ENCODE measurements at places on chromosomes 5 and 9. TPM values are rescaled to one million over a fixed set of nuclear protein-coding genes. Genes with fewer than 3 reads are reported as not detected.

Gene ANKRD31
- 0.13 TPM for total RNA-seq

Gene SNAPC3
- total RNA-seq: 36.4 TPM

Gene NUTM2F
- total RNA-seq: not detected

Gene ARL10
- 14.3 TPM for total RNA-seq

Gene HAPLN1
- not detected for total RNA-seq

Gene PCDHGA10
- 1.3 TPM for total RNA-seq

Gene PPP6C
- 41.2 TPM for total RNA-seq

Gene SUSD1
- 12.9 TPM for total RNA-seq

Gene TRAF1
- total RNA-seq: 115 TPM

Gene FOXD4L5
- total RNA-seq: 0.75 TPM

- DNase-seq: no peak
Measured at GRCh38 chr5:86526811-86527348, 90.9 kb upstream of the COX7C start.

DNA sequence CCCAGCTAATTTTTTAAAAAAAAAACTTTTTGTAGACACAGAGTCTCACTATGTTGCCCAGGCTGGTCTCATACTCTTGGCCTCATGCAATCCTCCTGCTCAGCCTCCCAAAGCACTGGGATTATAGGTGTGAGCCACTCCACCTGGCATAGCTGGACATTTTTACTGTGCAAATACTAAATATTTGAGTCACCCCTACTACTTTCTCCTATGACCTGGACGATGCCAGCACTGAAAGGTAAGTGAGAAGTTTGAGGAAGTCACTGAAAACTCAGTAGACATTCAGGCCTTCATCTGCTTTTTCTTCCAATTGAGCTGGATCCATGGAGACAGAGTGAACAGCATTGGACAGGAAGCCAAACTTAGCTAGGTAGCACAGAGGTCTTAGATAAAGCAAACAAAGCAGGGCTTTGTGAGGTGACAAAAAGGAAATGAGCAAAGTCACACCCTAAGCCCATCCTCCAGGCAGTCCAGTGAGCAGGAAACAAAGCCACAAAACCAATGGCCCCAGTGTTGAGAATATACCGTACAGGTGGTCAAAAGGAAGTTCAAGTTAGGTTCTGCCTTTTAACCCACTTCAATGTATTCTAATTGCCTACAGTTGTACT is 192.6 kb upstream of the RASA1 start:
- no peak for DNase-seq

- no peak for DNase-seq
Measured at GRCh38 chr9:33628865-33629410, 104.9 kb downstream of the ANKRD18B start.

- no peak for DNase-seq
Measured at GRCh38 chr9:14616188-14616982, 76.8 kb downstream of the ZDHHC21 start.

DNA sequence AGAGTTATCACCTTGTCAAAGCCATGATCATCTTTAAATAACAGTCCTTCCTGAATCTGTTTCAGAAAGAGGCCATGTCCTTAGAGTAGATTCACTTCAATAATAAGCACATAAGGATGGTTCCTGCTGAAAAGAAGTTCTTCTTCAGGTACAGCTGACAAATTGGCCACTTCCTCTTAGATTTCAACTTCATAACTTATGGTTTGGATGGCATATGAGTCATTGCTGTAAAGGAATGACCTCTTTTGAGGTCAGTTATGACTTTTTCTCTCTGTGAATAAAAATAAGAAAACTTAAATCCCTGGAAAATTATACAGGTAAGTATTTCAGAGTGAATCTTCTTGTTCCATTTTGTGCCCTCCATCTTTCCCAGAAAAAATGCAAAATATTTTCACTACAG is 555.3 kb upstream of the ZNF462 start:
- DNase-seq: no peak

GRCh38 chr5:173318881-173319620 is 9.2 kb downstream of the STC2 start:
- DNase-seq: no peak

- no peak for DNase-seq
Measured at GRCh38 chr5:87190687-87191086, 77.0 kb upstream of the RASA1 start.

DNA sequence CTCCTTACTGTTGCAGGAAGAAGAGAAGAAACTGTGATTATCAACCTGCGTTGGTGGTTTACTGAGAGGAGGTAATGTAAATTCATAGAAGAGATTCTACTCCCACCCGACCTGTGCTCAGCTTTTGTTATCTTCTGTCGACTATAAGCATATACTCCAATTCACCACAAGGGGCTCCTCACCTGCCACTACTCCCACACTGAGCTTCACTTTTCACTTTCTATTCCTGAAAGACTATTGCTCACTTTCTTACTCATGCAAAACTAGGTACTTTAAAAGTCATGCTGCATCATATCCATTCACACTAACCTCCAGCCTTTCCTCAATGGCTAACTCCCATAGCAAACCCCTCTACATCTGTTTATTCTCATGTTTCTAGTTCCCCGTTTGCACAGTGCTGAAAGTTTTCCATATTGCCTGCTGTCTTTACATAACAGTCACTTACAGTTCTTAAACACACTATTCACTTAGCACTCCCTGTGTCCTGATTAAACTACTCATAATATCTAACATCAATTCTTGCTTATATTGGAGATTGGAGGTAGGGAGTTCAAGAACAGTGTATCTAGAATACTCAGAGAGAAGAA is 1062.6 kb downstream of the NR2F1-AS1 start:
- no peak for DNase-seq

DNA sequence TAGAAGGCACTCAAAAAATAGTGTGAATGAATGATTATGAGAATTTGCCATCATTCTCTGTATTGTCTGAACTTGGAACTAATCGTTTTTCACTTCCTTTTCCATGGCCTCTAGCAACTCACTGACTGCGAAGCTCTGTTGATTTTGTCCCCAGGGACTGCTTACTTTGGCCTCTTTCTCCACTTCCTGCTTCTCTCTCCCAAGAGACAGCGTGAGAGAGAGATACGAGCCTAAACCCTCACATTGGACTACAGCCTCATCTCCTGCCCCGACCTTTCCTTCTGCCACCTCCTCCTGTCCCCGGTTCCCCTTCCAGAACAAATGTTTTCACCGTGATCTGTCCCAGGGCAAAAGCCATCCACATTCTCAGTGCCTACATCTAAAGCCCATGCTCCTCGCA is 300.8 kb upstream of the PANK3 start:
- DNase-seq: no peak

GRCh38 chr5:98144710-98145109 is 628.8 kb upstream of the RGMB start:
- no peak for DNase-seq

- no peak for DNase-seq
Measured at GRCh38 chr5:7329712-7330111, 66.2 kb upstream of the ADCY2 start.

- DNase-seq: no peak
Measured at GRCh38 chr5:167413506-167413905, 877.9 kb upstream of the WWC1 start.

GRCh38 chr9:89010526-89011111 is 19.4 kb downstream of the S1PR3 start:
- DNase-seq: no peak

DNA sequence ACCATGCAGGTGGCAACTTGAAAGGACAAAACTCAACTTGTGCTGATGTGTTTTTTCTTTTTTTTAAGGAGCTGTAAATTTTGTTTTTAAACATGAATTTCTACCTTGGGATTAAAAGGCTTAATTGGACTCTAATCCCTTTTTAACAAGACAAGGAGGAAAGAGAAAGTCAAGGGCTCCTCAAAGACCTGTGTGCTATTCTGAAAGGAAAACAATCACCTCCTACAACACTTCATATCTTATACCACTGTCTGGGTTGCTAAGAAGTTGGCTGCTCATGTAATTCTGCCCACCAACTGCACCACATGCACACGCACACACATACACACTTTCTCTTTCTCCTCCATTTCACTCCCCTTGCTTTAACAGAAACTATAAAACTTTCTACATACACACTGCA is 78.6 kb downstream of the SH3RF2 start:
- DNase-seq: no peak

GRCh38 chr9:116736399-116737151 is 49.5 kb downstream of the TRIM32 start:
- DNase-seq: no peak

GRCh38 chr9:34642679-34643078 is 3.8 kb upstream of the GALT start:
- no peak for DNase-seq

DNA sequence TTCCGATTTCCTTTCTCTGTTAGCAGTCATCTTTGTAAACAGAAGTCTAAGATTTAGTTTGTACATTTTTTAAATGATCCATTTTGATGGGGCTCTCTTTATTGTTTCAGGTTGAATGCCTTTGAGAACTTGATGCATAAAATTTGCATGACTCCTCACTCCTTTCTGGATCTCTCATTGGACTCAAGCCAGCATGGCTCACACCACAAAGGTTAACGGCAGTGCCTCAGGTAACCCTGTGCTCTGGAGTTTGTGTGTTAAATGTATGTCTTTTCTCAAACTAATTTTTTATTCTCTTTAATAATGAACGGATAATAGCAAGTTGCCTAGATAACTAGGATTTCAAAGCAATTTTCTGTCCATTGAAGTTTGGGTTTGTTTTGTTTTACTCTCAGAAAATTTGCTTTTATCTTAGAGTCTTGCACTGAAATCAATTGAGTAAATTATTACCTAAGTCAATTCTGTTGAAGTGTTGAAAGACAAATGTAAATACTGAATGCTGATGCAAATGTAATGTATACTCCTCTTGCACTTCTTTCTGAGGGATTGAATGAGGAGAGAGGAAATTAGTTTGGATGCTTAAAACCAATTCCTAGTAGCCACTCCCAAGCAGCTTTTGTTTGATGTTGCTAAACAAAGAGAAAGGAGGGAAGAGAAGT is 164.6 kb upstream of the DMRT1 start:
- DNase-seq: no peak
